ENCODE measurements at places on chromosomes 12 and 14.

GRCh38 chr14:75295491-75296345, 17.1 kb downstream of the FOS start:
- DNase-seq, result peak; percentile 83

GRCh38 chr14:73237219-73237785, at the start of gene PAPLN:
Gene PAPLN, plus strand, starts transcription at chr14:73237506. Its CDS starts 2,273 bp downstream, at chr14:73239779.
- no peak for DNase-seq

DNA sequence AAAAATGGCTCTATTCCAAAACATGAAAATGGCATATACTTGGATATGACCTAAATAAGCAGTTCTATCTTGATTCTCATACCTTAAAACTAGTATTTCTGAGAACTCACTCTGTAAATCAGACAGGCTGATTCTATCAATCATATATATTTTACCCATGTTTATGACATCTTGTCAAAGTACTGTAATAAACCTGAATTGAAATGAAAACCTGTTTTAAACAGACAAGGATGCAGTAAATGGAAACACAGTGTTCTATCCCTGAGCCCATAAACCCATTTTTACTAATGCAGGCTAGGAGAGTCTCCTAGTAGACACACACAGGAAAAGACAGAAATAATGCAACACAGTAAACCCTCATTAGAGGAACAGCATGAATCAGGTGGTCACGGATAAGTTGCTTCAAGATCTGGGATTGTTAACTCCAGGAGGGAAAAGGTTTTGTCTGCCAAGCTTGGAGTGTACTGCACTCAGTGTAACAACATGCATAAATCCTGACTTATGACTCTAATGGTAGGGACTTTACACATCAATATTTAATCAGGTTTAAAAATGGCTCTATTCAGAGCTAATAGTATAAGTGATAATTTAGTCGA, 93.6 kb upstream of the CPNE8 start:
- no peak for DNase-seq

DNA sequence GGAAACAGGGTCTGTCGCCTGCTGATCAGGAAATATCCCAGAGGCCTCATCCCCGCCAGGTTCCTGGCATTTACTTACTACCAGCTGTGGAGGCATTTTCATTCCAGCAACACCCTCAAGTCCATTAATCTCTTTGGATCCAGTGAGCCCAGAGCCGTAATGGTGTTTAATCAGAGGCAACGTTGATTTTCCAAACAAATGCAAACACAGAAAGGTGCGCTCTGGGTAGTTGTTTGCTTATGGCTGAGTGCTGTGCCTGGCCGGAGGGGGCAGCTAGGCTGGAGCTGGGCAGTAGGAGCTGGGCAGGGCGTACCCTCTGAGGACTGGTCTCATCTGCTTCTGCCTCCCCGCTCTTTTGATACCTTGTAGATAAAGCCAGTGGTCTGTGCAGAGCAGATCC, 110.6 kb downstream of the ADCK1 start:
- DNase-seq, result no peak

- DNase-seq, result peak; percentile 65
Measured at GRCh38 chr12:121279071-121279375, 17.5 kb downstream of the CAMKK2 start.

GRCh38 chr12:51838036-51838435, 10.5 kb downstream of the FIGNL2 start:
- DNase-seq, result no peak

DNA sequence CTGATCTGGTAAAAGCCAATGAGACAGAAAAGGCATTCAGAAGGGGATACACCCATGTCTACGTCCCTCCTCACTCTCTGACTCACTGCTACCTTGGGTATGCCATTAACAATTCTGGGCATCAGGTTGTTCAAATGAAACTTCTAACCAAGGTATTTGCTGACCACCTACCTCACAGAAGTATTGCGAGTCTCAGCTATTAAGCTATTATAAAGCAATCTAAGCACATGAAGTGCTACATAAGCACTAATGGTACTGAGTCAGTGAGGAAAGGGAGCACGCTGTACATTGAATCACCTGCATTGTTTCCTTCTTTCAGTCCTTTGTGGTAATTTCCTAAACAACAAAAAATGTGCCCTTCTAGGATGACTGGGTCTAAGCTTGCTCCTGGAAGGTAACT, 62.8 kb upstream of the CCDC91 start:
- DNase-seq, result no peak

- peak; percentile 59 for DNase-seq
Measured at GRCh38 chr14:54529811-54530210, 20.1 kb downstream of the CGRRF1 start.

GRCh38 chr12:108131035-108131434, 1.9 kb downstream of the WSCD2 start:
- no peak for DNase-seq

- DNase-seq, result no peak
Measured at GRCh38 chr12:68450947-68451260, 118.7 kb upstream of the MDM1 start.

DNA sequence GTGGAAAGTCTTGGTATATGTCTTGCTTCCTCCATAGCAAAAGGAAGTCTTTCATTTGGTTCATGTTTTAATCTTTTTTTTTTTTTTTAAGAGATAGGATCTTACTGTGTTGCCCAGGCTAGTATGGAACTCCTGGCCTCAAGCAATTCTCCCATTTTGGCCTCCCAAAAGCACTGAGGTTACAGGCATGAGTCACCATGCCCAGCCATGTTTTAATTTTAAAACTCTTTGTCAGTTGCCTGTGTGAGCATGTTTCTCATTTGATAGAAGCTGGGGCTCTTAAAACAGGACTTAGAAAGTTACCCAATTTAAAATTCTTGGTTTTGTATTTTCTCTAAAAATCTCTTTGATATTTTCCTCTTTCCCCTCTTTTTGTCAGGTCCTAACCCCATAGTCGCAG, 45.0 kb upstream of the REP15 start:
- DNase-seq, result no peak

DNA sequence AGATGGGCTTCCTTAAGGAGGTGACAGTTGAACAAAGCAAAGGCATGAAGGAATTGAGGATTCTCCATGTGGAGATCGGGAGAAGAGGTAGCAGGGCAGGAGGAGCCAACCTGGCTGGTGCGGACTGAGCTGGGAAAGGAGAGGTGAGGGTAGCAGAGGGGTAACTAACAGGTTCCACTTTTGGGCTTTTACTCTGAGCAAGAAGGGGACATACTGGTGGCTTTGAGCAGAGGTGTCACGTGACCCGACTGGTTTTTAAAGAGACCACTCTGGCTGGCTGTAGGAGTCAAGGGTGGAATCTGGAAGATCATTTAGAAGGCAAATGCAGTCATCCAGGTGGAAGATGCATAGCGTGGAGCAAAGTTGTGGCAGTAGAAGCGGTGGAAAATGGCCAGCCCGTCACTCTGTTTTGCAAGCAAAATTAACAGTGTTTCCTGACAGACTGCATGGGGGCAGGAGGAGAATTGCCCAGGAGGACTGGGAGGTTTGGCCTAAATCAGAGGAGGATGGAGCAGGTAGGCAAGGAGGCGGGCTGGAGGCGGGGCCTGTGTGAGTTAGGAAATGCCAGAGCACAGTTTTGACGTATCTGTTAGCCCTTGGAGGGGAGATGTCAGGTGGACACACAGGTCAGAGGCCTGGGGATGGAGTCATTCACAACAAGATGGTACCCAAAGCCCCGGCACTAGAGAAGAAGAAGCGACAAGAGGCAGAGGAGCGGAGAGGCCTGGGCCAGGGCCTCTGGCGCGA, 156.3 kb upstream of the FKBP4 start:
- no peak for DNase-seq

- DNase-seq, result peak; percentile 13
Measured at GRCh38 chr12:93857279-93857938, 180.2 kb downstream of the CRADD start.

DNA sequence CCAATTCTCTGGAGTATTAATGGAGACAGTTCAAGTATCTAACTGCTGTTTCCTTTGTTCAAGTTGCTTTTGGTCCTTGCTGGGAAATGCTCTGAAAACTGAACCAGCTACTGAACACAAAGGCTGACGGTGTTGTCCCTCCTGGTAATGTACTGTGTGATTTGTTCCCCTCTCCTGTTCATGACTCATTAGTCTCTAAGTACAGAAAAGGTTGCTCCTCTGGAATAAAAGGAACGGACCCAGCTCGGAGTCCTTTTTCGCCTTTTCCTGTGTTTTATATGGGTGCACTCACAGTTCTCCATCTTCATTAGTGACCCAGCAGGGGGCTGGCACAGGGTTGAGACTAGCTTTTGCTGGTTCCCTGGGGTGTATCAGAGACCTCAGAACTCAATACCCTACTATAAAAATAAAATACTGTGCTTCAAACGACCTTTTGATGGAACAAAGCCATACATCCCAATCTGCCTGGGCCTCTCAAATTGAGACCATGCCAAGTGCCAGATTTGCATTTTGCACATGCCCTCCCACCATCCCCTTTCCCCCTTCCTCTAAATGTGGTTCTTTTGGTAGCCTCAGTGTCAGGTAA, 269.7 kb downstream of the RAD51B start:
- DNase-seq, result peak; percentile 92

- DNase-seq, result no peak
Measured at GRCh38 chr14:101230161-101230850, 326.8 kb upstream of the RTL1 start.

GRCh38 chr14:55756078-55756477, 176.1 kb downstream of the KTN1 start:
- DNase-seq, result no peak

- peak; percentile 17 for DNase-seq
Measured at GRCh38 chr12:49553512-49554088, 14.3 kb downstream of the MCRS1 start.

GRCh38 chr12:31362759-31363415, 36.9 kb upstream of the SINHCAF start:
- DNase-seq, result no peak

DNA sequence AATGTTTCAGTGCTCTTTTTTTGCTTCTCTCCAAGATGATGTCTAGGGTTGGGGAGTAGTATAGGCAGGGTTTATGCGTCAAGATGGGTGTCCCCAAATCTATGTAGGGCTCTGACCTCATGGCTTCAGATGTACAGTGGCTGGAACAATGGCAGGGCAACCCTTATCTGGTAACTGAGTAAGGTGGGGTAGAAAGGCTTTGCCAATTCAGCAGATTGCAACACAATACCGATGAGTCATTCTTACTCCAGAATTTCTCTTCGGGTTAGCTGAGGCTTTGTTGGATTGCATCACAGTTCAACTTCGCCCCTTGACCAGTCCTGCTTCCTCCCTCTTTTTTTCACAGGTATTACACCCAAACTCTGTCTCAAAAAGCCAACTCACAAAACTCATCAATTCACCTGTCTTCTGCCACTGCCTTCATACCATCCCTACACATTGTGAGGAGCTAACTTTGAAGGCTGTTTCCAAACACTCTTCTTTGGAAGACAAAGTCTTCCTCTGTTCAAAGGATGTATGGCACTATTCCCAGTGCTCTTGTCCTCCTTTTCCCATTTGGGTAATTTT, 190.2 kb upstream of the CNOT2 start:
- DNase-seq, result peak; percentile 60

DNA sequence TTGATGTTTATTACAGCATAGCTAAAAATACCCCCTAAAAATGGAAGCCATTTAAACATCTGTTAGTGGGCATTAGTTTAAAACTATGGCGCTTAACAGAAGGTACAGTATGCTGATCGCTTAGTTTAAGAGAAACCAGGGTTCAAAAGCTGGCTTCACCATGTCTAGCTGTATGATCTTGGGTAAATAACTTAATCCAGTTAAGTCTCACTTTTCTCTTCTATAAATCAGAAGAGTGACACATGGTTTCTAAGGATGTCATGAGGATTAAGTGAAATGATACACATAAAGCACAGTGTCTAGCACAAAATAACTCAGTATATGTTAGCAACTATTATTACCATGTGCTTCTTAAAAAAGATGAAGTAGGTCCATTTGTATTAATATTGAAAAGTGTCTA, 38.7 kb downstream of the STK38L start:
- DNase-seq, result no peak

DNA sequence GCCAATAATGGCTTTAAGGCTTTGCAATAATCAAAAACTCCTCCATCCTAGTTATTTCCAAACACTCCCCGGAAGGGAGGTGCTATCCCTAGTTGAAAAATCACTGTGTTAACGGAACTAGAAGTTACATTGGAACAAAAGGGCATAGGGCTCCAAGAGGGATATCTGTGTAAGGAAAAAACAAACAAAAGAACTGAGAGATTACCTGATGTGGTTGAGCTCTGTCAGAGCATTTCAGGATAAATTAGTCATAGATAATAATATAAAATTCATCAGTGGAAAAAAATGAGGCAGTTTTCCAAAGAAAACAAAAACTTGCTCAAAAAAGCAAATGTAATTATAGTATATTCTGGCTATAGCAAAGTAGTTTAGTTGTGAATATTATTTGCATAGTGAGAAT, 27.4 kb upstream of the PAPLN start:
- peak; percentile 63 for DNase-seq

GRCh38 chr14:37343307-37344094, 145.8 kb downstream of the MIPOL1 start:
- DNase-seq, result peak; percentile 16

DNA sequence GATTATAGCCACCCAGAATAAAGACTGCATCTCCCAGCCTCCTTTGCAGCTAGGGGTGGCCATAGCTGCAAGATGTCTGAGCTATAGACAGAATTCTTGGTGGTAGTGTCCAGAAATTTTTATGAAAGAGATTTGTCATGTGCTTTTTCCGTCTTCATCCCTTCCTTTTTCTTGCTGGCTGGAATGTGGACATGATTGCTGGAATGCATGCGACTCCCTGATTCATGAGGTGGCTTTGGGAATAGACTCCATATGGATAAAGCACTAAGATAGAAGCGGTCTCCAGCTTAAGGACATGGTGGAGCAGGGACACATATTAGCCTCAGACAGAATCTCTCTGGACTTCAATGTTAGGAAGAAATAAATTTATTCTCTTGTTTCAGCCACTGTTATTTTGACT, 10.0 kb upstream of the HSPB8 start:
- no peak for DNase-seq

DNA sequence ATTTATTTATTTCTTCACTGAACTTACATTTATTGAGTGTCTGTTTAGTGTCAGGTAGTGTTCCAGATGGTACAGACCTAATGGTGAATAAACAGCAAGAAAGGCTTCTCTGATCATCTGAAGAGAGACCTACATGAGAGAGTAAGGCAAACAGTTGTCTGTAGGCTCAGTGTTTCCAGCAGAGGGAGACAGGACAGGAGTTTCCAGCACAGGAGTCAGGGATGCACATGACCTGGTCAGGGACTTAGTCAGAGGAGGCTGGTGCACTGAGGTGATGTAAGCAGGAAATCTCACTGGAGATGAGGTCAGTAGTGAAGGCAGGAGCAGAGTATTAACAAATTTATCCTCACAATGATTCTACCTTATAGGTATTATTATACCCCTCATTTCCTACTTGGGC, 233.2 kb downstream of the MDGA2 start:
- DNase-seq, result peak; percentile 56

All from astrocyte of the spinal cord (primary cell).